WTC11 (cell line): ENCODE measurements at places on chromosomes 5 and 9. TPM values are rescaled to one million over a fixed set of nuclear protein-coding genes. Genes with fewer than 3 reads are reported as not detected.

DNA sequence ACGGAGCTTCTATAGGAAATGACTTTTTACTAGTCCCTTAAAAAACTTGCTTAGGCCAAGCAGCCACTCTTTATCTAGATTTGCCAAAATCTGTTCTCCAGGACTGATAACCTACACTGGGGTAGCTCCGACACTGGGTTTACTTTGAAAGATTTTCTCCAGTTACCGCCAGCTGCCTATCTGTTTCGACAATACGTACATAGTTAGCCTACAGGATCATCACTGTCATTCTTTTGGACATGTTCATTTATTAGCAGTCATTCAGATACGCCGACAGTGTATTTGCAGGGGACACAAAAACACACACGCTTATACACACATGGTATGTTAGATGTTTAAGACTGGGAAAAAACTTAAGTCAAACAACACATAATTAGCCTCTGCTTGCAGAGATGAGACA, 225.7 kb downstream of the DCP2 start:
- peaks cover 67% of the 10 kb centered on the region for H3K4me1 ChIP-seq
- no peak for DNase-seq
- H3K36me3 ChIP-seq = no peaks in the 10 kb centered on the region
- no peaks in the 10 kb centered on the region for H3K27me3 ChIP-seq

DNA sequence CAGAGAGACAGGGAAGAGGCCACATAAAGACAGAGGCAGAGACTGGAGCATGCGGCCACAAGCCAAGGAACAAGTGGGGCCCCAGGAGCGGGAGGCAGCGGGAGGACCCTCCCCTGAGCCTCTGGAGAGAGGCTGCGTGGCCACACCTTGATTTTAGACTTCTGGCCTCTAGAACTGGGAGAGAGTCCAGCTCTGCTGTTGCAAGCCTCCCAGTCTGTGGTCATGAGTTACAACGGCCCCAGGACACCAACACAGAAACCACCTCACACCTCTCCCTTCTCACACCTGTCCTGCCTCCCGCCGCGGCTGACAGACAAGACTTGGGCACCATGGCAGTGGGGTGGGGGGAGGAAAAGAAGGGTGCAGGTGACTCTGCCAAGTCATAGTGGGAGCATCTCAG, 2.2 kb downstream of the INPP5E start:
- H3K4me3 ChIP-seq = peak overlapping the region; percentile 80
- H3K4me1 ChIP-seq = peaks cover 15% of the 10 kb centered on the region
- H3K27ac ChIP-seq = peak overlapping the region; percentile 30; the same call in 1 of the 2 replicates

GRCh38 chr9:126791406-126792230, 13.2 kb upstream of the ZBTB43 start:
- no peaks in the 10 kb centered on the region for H3K4me1 ChIP-seq
- 0 out of 2 replicates have a peak, but pooled peaks cover 2% of the 10 kb centered on the region for H3K36me3 ChIP-seq
- H3K27me3 ChIP-seq = peaks cover 44% of the 10 kb centered on the region
- DNase-seq = no peak

DNA sequence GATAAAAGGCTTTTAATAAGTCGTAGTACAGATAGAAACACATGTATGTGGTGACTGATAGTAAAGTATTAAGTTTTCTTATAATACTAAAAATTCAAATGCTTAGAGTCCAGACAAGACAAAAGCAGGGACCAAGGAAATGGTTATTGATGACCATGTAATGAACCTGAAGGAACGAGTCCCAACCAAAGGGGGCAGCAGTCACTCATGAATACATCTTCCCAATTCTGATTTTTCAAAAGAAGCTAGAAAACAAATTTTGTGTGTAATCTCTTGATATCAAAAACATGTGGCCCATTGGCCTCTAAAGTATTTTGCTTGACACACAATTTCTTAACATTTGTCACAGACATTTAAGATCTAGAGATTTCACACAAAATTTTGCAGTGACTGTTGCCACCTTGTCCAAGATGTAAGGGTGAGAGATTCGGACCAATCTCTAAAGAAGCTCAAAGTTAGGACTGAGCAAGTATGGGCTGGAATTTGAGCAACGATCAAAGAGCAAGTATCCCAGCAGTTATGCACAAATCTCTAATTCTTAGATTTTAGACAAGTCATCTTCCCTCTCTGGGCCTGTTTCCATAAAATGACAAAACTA, 66.8 kb downstream of the ARL15 start:
- H3K27me3 ChIP-seq = no peaks in the 10 kb centered on the region
- no peaks in the 10 kb centered on the region for H3K4me1 ChIP-seq
- 0 out of 2 replicates have a peak, but pooled peaks cover 3% of the 10 kb centered on the region for H3K36me3 ChIP-seq
- H3K4me3 ChIP-seq = no peak overlapping the region
- no peak overlapping the region for H3K27ac ChIP-seq
- no peak for DNase-seq

Gene TOR1A
- total RNA-seq = 27.7 to 32.7 TPM (median 28.7 TPM) in 3 replicates

DNA sequence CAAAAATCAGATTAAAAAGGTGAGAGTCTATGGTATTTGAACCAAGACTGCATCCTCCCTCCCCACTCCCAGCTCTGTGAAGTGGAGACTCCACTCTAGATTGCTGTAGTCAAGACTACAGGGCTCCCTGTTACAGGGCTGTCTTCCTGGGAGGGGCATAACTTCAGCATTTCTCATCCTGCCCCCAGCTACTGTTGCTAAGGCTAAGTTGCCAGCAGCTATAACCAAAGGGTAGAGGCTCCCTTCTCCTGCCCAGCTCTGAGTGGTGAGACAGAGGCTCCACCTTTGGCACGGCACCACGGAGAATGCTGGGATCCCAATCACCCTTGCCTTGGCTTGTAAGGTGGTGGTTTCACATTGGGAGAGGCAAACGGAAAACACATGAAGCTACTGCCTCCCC, 39.2 kb upstream of the GCNT4 start:
- H3K36me3 ChIP-seq = no peaks in the 10 kb centered on the region
- no peak overlapping the region for H3K27ac ChIP-seq
- no peak overlapping the region for H3K4me3 ChIP-seq
- H3K4me1 ChIP-seq = no peaks in the 10 kb centered on the region
- H3K27me3 ChIP-seq = no peaks in the 10 kb centered on the region
- DNase-seq = no peak

GRCh38 chr5:83636156-83636555, 84.5 kb downstream of the HAPLN1 start:
- no peaks in the 10 kb centered on the region for H3K27me3 ChIP-seq
- H3K36me3 ChIP-seq = no peaks in the 10 kb centered on the region
- no peak for DNase-seq

Gene TXN
- total RNA-seq = 245 to 265 TPM (median 263 TPM) in 3 replicates

DNA sequence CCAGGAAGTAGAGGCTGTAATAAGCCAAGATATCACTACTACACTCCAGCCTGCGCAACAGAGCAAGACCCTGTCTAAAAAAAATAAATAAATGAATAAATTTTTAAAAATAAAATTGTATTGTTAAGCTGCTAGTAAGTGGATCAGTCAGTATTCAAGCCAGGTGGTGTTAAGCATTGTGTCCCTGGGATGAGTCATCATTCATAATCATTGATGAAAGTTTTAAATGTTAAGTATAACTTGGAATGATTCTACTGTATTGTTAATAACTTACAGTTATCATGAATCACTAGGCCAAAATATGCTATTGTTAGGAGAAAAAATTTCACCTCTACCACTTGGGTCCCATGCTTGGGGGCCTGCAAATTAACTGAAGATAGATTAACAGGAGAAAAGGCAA, 38.2 kb downstream of the MED10 start:
- no peak overlapping the region for H3K4me3 ChIP-seq
- H3K27ac ChIP-seq = no peak overlapping the region
- H3K4me1 ChIP-seq = no peaks in the 10 kb centered on the region
- 0 out of 2 replicates have a peak, but pooled peaks cover under 1% of the 10 kb centered on the region for H3K27me3 ChIP-seq
- no peaks in the 10 kb centered on the region for H3K36me3 ChIP-seq

Gene FOXD4L5
- total RNA-seq = 0.07 to 0.11 TPM in 2 of 3 replicates, not detected in the other

Gene GPSM1
- total RNA-seq = 14.2 to 16.2 TPM (median 16.2 TPM) in 3 replicates

DNA sequence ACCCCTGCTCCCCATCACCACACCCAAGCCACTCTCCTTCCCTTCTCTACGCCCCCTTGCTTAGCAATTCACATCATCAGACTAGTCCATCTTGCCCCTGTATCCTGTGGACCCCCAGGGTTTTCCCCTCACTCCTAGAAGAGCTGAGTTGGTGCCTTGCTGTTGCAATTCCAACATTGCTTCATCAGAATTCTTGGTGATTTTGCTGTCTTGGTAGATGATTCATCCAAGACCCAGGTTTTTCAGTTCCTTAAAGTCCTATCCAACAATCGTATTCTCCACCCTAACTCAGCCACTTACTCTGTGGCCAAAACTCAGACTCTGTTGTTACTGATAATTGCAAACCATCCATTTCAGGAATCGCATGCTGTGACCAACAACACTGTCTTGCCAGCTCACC, 21.4 kb upstream of the CCNJL start:
- H3K4me1 ChIP-seq = peaks cover 8% of the 10 kb centered on the region
- no peak for DNase-seq
- no peak overlapping the region for H3K4me3 ChIP-seq
- H3K27me3 ChIP-seq = no peaks in the 10 kb centered on the region; the same call in 1 of the 2 replicates
- no peaks in the 10 kb centered on the region for H3K36me3 ChIP-seq

DNA sequence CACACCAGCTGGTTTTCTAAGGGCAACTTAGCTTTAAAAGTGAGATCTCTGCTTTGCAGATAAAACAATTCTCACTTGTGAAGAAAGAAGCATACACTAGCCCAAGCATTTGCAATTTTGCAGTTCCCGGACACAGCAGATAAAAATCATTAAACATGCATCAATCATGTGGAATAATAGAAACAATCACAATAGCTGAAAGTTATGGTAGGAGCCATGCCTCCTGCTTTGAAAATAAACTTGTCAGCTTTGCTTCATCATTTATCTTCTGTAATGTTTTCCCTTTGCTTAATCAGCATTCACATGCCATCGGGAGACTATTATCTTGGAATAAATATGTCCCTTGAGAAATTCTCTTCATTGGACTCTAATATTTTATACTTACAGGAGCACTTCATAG, 60.3 kb upstream of the DAB2 start:
- peaks cover 6% of the 10 kb centered on the region for H3K4me1 ChIP-seq
- no peak overlapping the region for H3K4me3 ChIP-seq

DNA sequence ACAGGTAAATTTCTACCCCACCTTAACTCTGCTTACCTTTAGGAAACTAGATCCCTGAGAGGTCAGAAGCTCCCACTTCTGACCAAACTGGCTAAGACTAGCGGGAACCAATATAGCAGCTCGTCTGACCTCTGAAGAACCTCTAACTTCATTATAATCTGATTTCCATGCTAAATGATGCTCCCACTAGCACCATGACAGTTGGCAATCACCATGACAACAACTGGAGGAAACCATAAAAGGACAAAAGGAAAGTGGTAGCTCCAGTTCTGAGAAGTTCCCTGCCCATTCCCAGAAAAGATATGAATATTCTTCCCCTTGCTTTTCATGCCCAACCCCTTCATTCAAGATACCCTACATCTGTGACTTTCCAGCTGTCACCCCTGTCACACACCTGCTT, 483.3 kb downstream of the CTNND2 start:
- H3K27me3 ChIP-seq = no peaks in the 10 kb centered on the region
- H3K4me1 ChIP-seq = peaks cover 6% of the 10 kb centered on the region; the same call in 1 of the 2 replicates
- no peak for DNase-seq
- no peaks in the 10 kb centered on the region for H3K36me3 ChIP-seq

Gene HNRNPA0
- total RNA-seq = 65.6 to 66.6 TPM (median 66.0 TPM) in 3 replicates

Gene SHB
- total RNA-seq = 9.5 to 12.2 TPM (median 10.6 TPM) in 3 replicates

Gene SLC1A1
- 7.0 to 8.5 TPM (median 7.1 TPM) in 3 replicates for total RNA-seq

GRCh38 chr9:89542401-89543021, 44.6 kb upstream of the SEMA4D start:
- peaks cover 17% of the 10 kb centered on the region for H3K36me3 ChIP-seq
- no peak overlapping the region for H3K4me3 ChIP-seq
- peaks cover 3% of the 10 kb centered on the region; the same call in 1 of the 2 replicates for H3K27me3 ChIP-seq
- no peak overlapping the region for H3K27ac ChIP-seq
- peaks cover 20% of the 10 kb centered on the region for H3K4me1 ChIP-seq

DNA sequence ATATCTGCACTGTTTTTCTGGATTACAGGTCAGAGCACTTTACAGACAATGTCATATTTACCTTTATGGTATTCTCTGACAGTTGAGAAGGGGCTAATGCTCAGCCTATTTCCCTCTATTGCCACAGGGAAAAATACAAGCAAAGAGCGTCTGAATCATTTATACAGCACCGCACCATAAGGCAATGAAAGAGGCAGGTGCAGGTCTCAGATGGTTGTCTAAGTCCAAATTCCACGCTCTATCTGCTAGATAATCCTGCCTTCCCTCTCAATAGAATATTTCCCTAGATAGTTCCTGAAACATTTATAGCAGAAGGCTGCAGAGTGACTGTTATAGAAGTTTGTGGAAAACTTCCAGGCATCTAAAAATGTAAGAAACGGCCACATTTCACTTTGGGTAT, 446.1 kb upstream of the CDH6 start:
- no peaks in the 10 kb centered on the region for H3K4me1 ChIP-seq
- H3K27me3 ChIP-seq = no peaks in the 10 kb centered on the region
- no peak overlapping the region for H3K27ac ChIP-seq
- no peaks in the 10 kb centered on the region for H3K36me3 ChIP-seq
- no peak overlapping the region for H3K4me3 ChIP-seq

Gene PHAX
- 45.6 to 58.2 TPM (median 46.8 TPM) in 3 replicates for total RNA-seq

DNA sequence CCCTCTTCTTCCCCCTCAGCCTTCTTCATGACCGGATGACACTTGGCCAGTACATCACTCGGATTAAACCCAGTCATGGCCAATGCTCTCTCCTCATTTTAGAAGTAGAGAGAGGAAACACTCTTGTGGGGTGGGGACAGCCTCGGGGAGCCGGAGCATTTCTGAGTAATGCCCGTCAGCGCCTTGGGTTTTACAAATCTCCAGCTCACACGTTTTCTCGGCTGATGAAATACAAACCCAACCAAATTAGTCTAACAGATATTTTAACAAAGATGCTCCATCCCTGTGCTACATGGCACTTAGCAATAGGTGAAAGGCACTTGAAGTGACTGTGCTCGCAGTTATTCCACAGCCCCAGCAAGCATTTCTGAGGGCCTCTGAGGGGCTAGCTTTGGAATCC, 51.7 kb downstream of the ZNF366 start:
- peaks cover 3% of the 10 kb centered on the region; the same call in 1 of the 2 replicates for H3K27me3 ChIP-seq
- no peak for DNase-seq
- H3K27ac ChIP-seq = no peak overlapping the region
- H3K4me3 ChIP-seq = no peak overlapping the region

Gene TAS2R1
- total RNA-seq = not detected in 3 replicates

Gene PCDHGA1
- total RNA-seq = 1.1 to 1.5 TPM (median 1.2 TPM) in 3 replicates

DNA sequence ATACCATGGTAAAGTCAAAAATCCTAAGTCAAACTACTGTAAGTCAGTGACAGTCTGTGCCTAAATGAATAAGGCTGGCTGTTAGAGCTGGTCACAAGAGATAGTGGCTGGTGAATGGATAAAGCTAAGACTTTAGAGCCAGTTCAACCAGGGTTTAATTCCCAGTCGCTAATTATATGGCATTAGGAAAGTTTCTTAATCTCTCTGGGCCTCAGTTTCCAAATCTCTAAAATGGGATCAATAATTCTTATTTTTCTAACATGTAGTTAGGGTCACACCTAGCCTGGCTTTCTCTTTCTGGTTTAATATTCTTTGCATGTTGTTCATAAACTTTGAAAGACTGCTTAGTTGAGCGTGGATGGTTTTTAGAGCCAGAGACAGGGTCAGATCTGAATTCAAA, 64.8 kb downstream of the SMIM15 start:
- no peaks in the 10 kb centered on the region for H3K4me1 ChIP-seq
- H3K27me3 ChIP-seq = no peaks in the 10 kb centered on the region
- no peak for DNase-seq
- no peak overlapping the region for H3K4me3 ChIP-seq
- peaks cover 14% of the 10 kb centered on the region for H3K36me3 ChIP-seq
